ENCODE measurements at places on chromosomes 4 and X. TPM values are rescaled to one million over a fixed set of nuclear protein-coding genes. Genes with fewer than 3 reads are reported as not detected.

Gene GCNA
- total RNA-seq: 4.1 TPM

Gene NHSL2
- total RNA-seq: 1.6 TPM

Gene ZNF674
- total RNA-seq: 3.8 TPM

Gene WAS
- not detected for total RNA-seq

Gene GC
- total RNA-seq: not detected

Gene GPR173
- 6.4 TPM for total RNA-seq

Gene FAM114A1
- 39.6 TPM for total RNA-seq

DNA sequence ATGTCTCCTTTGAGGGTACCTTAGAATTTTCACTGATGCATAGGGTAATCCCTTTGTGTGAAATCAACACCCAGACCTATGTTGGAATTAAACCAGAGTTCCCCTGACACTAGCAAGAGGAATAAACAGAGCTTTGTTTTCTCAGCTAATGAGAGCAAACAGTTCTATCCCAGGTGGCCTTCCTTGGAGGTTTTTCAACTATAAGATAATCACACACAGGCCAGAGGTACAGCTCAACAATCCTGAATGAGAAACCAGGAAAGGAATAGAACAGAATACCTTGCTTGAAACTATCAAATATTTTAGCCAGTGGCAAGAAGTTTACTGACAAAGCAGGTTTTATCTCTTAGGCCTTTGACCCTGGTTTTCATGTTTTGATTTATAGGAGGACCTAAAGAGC, 100.2 kb downstream of the OTC start:
- DNase-seq: no peak

- DNase-seq: no peak
Measured at GRCh38 chr4:137956256-137956655, 285.9 kb downstream of the SLC7A11 start.

DNA sequence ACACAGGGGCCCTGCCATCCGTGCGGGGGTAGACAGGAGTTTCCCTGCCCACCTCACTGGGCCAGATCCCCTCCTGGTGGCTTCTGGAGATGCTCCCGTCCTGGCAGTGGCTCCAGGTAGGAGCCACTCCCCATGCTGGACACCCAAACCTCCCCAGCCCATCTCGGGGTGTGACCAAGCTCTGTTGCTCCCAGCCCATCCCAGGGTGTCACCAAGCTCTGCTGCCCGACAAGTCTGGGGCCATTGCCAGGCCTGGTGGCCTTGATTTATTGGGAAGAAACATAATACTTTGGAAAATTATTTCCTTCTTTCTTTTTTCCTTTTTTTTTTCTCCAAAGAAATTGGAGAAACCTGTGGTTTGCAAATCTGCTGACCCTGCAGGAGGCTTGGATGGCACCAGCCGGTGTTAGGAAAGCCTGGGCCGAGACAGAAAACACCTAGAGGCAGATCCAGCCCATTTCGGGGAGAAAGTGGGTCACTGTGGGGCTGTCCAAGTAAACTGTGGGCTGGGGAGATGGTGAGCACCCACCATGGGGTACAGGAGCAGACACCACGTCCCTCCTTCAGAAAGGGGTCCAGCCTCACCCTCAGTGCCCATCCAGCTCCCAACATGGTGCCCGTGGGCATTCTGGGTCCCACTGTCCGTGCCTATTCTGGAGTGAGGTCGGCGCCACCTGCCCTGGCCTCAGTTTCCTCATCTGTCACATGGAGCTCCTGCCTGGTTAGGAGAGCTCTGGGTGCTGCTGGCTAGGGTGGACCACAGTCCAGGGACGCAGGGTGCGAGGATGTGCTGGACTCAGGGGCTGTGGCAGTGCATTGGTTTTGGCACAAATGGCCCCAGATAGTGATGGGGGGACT, 59.4 kb upstream of the ADRA2C start:
- no peak for DNase-seq

DNA sequence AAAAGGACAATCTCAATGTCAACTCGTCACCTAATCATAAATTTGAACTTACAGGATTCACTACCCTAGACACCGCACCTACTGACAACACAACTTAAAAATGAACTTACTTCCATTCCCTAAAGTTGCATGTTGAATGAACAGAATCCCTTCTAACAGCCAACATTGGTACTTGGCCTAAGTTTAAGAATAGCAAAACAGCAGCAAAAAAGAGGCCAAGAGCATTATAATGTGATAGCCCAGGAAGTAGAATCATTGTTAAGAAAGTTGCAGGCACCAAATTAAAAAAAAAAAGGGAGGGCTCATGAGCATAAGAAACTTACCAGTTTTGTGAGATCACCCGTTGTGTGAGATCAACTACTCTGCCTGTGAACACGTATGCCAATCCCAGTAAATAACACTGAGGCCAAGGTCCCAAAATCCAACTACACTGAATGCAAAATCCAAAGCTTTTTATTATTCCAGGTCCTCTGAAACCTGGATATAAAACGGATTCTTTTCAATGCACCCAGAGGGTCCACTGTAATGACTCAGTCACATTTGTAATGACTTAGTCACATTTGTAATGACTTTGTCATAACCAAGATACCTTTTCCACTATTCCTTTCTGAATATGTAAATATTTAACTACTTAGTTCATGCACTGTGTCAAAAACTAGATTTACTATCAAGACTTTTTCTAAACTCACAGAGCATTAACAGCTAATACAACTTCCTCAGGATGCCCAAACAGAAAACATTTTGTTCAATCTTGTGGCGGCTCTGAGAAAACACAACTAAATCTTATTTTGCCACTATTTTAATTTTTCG, 6.8 kb downstream of the HNRNPDL start:
- DNase-seq: no peak

- DNase-seq: no peak
Measured at GRCh38 chr4:166415749-166416148, 542.7 kb downstream of the TLL1 start.

GRCh38 chrX:19272452-19272851, 71.3 kb upstream of the PDHA1 start:
- no peak for DNase-seq

DNA sequence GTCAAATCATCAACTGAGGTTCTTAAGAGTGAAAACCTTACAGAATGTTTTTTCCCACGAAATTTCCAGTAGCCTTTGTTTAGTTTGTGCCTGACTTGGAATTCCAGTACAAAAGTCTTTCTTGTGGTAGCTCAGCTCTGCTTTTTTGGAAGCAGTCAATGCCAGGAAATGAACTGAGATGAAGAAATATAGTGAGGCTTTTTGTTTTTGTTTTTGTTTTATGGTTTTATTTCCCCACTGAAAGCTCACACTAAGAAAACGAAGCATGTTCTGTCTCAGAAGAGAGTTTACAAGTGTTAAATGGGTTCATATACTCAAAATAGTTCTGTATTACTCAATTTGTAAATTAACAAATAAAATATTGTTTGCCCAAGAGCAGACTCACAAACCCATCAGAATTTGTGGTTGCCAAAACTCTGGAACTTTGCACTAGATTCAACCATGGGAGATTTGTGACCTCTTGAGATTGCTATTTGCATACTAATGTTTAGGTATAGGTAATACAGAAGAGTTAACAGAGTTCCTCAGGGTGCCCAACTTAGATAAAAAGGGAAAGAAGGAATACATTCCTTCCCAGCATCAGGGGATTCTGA, 1060.8 kb downstream of the FAT4 start:
- no peak for DNase-seq

DNA sequence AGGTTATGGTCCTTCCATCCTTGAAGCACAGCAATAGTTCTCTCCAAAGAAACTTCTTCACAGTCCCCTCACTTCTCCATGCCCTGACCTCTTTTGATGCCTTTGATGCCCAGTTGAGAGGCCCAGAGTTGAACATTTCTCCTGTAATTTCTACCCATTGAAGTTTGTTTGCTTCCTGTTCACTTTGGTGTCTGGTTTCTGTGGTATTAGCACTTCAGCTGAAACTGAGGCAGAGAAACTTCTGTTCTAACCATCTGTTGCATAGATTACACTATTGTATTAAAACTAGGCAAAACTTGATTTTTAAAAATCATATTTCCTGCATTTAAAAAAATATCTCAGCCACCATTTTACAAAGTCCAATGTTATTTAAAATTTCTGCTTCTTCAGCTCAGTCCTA, 89.8 kb upstream of the ADGRG2 start:
- no peak for DNase-seq

DNA sequence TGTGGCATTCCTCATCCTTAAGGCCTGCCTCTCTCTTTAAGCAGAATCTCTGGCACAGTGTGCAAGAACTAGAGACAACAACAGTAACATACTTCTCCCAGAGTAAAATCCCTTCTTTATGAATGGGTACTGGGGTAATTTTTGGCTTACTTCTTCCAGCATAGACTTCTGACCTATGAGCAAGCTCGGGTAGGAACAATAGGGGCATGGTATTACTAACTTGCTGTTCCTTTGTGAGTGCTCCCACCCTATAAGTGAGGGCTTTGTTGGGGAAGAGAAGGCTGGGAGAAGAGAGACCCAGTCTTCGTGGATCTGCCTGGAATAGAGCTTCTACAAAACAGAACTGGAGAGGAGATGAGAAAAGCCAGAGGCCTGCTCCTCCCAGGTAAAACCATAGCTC, 30.2 kb downstream of the CLDN2 start:
- DNase-seq: no peak

DNA sequence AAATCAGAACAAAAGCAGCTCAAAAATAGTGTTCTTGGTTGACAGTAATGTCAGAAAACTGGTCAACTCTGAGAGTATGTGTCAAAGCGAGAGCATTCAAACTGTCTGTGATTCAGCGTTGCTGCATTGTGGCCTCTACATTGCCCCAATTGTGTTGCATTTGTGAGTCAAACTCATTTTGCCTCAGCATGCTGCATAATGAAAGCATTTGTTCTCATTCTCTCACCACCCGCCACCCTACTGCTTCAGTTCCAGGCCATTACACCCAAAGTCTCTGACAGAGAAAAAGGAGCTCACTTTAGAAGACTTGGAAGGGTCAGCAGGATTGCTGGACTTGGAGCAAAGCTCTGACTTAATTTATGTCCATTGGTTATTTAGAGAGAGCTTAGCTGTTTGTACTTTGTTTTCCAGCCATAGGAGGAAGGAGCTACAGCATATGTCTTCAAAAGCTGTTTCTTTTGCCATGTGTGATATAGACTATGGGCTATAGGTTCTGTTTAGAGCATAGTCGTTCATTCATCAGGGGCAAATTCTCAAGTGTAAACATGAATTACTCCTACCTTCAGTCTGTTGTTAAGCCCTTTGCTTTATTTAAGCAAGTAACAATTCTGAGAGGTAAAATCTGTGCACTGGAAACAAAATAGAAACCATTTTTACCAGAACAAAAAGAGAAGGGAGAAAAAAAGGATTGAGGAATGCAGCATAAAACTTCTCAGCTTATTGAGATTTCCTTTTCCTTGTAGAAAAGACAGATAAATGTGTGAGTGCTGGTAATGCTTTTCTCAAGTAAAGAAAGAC, 153.4 kb upstream of the ANK2 start:
- DNase-seq: peak; percentile 61

DNA sequence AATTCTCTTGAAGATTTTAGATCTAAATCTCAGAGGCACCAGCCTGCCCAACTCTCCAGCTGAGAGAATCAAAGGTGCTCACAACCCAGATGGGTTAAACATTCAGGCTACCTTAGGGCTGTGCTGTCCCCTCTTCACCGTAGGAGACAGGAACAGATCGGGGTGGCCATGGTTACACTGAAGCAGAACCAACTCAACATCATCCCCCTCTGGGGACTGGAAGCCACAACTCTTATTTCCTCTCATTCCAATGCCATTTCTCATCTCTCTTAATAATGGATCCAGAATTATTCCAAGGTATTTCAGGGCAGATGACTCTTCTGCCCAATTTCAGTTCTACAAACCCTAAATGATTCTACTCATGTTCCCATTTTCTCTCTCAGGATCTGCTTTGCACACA, 109.7 kb downstream of the NKX6-1 start:
- no peak for DNase-seq

GRCh38 chr4:89755220-89755619, 81.7 kb downstream of the SNCA start:
- DNase-seq: no peak

DNA sequence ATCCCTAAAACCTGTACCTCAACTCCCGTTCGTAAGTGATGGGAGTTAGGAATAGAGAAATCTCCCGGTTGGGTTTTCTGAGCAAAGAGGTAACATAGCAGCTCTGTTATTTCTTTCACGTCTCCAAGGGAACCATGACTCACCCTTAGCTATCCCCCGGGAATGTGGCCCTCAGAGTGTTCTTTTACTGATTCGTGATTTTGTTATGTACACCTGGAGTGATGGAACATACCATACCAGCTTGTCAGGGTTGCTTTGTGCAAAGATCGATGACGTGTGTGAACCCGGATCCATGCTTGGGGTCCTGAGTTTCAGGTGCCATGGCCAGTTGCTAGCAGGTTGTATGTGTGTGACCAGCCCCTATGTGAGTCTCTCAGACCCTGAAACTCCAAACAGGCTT, 52.6 kb downstream of the HPRT1 start:
- peak; percentile 75 for DNase-seq

- DNase-seq: no peak
Measured at GRCh38 chrX:15160558-15161095, 109.3 kb downstream of the ASB9 start.

DNA sequence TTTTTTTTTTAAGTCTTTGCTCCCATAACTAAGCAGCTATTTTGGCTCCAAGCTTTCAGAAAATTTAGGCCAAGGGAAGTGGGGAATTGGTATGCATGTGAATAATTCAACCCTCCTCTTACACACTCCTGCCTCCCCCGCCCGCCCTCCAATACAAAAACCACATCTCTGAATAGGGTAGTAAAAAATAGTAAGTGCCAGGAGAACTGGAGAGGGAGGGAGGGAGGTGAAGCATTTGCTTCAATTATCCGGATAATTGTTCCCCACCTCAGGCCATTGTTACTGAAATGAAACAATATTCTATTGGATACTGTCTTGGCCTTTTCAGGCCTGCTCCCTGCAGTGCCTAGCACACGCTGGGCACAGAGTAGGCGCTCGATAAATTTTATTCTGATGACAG, 5.5 kb upstream of the GSX2 start:
- DNase-seq: no peak

- DNase-seq: peak; percentile 5
Measured at GRCh38 chr4:47741200-47741599, 96.7 kb downstream of the CORIN start.

- DNase-seq: no peak
Measured at GRCh38 chr4:100547541-100548199, 29.8 kb upstream of the EMCN start.

- DNase-seq: no peak
Measured at GRCh38 chr4:68960294-68961163, 8.9 kb upstream of the UGT2A3 start.

DNA sequence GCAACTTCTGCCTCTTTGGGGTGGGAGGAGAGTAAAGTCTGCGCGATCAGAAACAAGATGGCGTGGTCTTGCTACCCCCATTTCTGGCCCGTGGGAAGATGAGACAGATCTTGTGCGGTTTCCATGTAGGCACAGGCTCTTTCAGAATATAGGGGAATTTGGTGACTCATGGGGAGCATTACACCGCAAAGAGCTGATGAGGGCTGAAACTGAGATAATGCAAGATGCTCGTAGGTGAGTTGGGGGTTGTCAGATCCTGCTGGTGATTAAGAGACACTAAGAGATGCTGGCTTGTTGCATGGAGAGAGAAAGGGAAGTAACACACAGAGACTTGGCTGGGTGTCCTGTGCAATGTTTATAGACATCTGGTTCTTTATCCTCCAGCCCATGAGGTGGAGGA, 1.5 kb downstream of the EVC start:
- no peak for DNase-seq
